ENCODE measurements at places on chromosomes 3 and 15.

GRCh38 chr15:40838756-40839155, 5.1 kb upstream of the SPINT1 start:
- no peak for DNase-seq

- no peak for DNase-seq
Observed at GRCh38 chr3:123804676-123805075, 79.5 kb downstream of the MYLK start.

GRCh38 chr3:19392150-19392549, 243.8 kb downstream of the KCNH8 start:
- no peak for DNase-seq

- no peak for DNase-seq
Observed at GRCh38 chr3:127197300-127198189, 4.6 kb downstream of the PRR23E start.

GRCh38 chr3:112477891-112478290, 21.4 kb downstream of the BTLA start:
- no peak for DNase-seq

- no peak for DNase-seq
Observed at GRCh38 chr3:98784042-98784441, 20.9 kb downstream of the ST3GAL6 start.

- DNase-seq = no peak
Observed at GRCh38 chr3:141477224-141477623, 9.6 kb upstream of the RASA2 start.

GRCh38 chr15:83651541-83651940, 2.4 kb upstream of the ADAMTSL3 start:
- DNase-seq = no peak

All from T-helper 9 cell (primary cell).